ENCODE measurements at places on chromosomes 7 and 10.

DNA sequence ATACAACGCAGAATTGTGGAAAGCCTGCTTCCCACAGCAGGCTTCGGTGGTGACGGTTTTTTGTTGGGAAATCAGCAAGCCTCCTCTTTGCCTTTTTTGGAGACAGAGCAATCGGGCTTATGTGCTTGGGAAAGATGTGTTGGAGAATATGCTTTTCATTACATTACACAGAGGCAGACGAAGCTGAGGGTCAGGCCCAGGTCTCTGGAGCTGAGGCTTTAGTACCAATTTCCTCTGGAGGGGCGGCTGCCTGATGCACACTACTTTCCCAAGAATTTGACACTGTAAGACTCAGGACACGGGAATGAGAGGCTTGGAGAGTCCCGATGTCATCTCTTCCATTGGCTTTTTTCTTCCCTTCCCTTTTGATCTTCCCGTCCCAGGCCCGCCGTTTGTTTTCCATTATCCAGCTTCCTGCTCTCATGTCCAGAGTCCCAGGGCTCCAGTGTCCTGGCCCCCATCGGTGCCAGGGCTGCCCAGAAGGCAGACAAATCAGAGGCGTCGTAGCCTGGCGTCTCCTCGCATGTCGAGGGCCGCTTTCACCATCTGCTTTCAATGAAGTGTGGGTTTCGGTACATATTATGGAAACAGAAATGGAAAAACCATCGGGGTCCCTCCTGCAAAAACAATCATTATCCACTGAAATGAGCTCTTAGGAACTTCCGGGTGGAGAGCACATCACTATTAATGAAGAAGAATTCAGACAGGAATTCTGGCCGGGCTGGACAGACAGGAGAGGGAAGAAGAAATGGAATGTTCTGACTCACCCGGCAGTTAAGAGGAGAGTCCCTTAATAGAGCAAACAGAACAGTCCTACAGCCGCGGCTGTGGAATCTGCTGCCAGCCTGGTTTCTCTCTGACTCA lies 123.0 kb upstream of the JCAD start:
- DNase-seq: no peak

GRCh38 chr10:117222552-117222951 lies 18.4 kb upstream of the SLC18A2 start:
- no peak for DNase-seq

DNA sequence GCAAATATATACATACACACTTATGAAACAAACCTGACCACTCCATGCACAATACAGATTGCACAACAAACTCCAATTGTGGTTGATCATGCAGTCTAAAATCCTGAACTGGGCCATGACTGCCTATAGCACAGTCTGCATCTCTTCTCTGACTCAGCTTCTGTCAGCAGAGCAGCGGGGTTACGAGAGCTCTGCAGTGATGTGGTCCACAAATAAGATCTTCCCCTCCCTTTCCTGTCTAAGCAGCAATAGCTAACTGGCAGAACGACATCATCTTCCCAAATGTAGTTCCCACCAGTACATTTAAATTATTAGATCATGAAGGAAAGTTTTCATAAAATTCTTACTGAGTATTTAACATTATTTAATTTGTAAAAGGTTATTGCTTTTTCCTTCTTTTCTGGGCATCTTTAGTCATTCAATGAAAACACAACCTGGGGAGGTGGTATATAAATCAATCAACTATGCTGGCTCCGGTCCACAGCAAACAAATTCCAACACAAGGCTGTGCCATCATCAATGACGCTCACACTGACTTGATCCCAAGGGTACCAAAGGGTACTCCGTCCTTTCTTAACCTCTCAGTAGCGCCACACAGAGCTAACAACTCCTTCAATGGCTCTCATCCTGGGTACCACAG lies 17.1 kb downstream of the ARHGAP21 start:
- DNase-seq: no peak

- no peak for DNase-seq
These were observed 24.7 kb downstream of the LSMEM1 start for GRCh38 chr7:112505495-112505894.

- no peak for DNase-seq
These were observed 559.7 kb downstream of the TCERG1L start for GRCh38 chr10:130751851-130752250.

GRCh38 chr7:138584696-138585095 lies 116.5 kb downstream of the SVOPL start:
- no peak for DNase-seq

DNA sequence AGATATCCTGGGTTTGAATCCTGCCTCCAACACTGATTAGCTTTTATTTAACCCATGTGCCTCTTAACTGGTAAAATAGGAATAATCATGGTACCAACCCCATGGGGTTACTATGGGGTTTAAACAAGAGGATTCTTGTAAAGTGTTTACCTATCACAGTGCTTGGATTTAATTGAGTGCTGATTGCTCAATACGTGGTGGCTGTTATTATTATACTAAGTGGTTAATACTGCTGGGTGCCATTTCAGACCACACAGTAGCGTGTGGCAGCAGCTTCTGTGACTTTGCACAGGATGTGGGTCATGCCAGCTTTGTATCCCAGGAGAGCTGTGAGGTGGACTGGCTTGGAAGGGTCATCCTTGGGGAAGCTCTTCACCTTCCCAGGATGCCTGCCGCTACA lies 177.2 kb downstream of the SEC23IP start:
- no peak for DNase-seq

DNA sequence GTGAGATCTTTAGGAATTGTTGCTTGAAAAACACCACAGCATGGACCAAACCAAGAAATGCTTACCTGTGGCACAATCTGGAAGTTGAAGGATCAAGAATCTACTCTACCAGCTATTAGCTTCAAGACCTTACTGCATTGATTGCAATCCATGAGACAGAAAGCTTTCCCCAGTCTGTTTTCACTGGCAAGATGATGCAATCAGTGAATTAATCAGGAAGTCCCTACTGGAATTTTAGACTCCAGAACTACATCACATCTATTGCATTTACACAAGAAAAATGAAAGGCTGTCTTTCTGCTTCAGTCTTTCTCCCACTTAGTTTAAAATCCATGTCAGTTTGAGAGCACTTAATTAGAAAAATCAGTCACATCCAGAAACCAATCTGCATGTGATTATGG lies 191.7 kb downstream of the TFEC start:
- no peak for DNase-seq

GRCh38 chr7:50580057-50580456 lies 14.9 kb upstream of the DDC start:
- DNase-seq: no peak

DNA sequence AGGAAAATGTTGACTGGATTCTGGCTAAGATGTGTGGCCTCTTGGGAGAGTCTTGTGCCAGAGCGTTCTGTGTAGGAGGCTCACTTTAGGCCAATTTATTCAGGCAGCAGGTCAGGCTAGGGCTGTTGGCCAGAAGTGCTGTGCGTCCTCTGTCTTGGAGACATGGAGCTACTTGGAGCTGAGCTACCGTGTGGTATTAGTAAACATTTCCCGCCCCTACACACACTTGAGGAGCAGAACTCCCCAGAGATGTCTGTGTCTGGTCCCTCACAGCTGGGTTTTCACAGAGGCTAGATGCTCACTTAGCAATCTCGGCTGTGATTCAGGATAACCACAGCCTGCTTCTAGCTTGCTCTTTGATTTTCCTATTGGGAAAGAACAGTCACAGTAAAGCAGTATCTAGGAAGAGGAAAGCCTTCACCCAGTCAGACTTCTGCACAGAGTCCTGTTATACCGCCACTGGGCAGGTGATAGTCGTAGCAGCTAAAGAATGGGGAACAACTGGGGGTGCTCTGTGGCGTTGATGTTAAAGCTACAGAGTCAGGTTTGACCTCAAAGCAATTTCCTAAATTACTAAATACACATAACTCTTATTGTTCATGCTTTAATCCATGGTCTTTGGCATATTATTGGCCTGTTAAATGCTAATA lies 86.7 kb downstream of the MDFIC start:
- DNase-seq: no peak

DNA sequence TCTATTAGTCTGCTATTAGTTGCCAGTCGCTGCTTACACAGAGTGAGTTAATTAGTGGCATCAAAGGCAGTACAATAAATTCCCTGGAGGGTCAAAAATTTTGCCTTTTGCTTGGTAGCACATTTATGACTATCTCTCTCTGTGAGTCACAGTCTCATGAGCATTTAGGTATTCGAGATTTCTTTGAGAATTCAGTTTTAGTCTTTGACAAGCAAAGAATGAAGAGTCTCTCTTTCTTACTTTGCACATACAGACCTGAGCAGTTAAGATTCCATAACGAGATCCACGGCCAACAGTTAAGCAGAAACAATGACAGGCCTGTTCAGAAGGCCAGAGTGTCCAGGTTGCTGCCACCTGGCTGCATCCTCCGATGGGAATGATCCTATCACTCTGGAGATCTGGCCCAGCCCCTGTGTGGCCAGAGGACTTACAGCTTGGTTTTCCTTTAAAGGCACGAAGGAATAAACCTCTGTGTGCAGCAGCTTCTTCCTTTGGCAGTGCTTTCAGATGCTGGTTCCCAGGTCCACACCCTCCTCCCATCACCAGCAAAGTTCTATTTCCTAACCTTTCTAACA lies 80.6 kb downstream of the GLI3 start:
- no peak for DNase-seq

GRCh38 chr10:87685832-87686574 lies 26.3 kb downstream of the PAPSS2 start:
- no peak for DNase-seq

DNA sequence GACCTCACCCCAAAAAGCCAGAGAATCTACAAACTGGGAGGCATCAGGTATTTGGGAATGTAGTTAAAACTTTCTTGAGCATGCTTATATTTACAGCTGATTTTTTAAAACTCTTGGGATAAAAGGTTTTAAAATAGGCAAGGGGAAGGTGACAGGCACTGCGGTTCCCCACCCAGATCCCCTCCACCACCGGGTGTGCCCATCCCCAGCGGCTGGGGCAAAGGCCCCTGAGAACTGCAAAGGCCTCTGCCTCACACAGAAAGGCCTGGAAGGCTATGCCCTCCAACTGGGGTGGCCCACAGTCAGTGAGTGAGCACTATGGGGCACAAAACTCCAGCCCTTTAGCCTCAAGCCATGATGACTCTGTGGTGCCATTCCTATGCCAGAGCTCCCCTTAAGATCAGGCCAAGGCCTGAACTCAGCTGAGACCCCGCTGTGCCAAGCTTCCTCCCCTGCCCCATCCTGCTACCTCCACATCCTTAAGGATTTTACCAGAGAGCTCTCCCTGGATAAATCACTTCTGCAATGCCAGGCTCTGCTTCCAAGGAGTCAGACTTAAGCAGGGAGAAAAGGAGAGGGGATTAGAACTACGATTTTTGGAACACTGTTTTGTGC lies 299.1 kb downstream of the GRID1 start:
- DNase-seq: no peak

GRCh38 chr7:154984601-154985188 lies 18.2 kb downstream of the PAXIP1 start:
- DNase-seq: no peak

DNA sequence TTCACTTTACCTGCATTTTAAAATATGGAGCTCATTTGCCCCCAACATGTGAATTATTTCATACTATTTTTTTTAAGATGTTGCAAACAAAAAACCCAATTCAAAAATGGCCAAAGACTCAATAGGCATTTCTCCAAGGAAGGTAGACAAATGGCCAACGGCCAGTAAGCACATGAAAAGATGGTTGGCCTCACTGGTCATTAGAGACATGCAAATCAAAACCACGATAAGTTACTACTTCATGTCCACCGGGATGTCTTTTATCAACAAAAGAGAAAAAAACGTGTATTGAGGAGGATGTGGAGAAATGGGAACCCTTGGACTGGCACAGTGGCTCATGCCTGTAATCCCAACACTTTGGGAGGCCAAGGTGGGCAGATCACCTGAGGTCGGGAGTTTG lies 3.4 kb upstream of the CTBP2 start:
- DNase-seq: no peak

DNA sequence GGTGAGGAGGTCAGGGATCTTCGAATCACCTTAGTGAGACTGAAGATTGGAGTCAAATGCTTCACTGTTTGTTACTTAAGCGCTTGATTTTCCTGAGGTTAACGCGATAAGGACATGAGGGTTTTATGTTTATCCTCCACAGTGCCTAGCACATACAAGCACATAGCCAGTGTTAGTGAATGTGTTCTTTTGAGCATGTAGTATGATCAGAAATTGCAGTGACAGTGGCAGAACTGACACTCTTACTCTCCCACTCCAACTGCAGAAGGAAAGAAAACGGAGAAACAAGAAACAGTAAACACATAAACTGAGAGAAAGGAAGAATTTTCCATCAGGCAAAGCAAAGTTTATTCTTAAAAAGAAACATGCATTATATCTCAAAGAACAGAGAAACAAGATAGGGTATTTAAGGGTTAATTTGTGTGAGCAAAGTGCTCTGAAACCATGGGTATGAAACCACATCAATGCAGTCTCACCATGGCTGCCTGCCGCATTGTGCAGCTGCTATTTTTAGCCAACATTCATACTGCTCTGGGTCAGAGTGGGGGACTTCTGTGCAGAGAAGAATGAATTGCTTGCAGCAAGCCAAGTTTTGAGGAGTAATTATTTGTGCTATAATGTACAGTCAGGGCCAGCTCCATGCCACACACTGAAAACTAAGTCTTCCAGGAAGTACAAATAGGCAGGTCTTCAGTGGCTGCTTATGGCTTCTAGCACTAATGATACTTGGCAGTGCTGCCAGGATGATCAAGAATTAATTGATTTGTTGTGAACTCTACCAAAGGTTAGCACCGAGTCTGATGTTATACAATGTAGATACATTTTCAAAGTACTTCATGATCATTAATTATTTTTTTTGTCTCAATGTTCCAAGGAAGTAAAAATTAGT lies 152.0 kb downstream of the MACC1 start:
- DNase-seq: no peak
